ENCODE measurements at places on chromosomes 7 and 10.

GRCh38 chr7:94178230-94178629, 174.1 kb upstream of the BET1 start:
- no peak for DNase-seq

DNA sequence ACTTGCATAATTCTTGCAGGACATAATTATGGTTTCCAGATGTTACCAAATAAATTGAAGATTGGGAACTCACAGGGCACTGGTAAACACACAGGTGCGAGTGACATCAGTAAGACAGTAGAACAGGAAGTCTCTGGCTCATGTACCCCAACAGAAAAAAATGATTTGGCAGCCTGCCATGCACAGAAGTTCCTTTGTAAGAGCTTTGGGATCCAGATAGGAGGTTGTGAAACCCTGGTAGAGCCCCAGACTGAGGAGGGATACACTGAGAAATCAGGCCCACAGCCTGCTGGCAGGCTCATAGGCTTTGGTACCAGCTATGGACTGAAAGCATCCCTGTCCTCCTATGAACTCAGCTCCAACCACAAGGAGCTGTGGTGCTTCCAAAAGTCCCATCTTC, 118.0 kb downstream of the COBL start:
- DNase-seq, result no peak

DNA sequence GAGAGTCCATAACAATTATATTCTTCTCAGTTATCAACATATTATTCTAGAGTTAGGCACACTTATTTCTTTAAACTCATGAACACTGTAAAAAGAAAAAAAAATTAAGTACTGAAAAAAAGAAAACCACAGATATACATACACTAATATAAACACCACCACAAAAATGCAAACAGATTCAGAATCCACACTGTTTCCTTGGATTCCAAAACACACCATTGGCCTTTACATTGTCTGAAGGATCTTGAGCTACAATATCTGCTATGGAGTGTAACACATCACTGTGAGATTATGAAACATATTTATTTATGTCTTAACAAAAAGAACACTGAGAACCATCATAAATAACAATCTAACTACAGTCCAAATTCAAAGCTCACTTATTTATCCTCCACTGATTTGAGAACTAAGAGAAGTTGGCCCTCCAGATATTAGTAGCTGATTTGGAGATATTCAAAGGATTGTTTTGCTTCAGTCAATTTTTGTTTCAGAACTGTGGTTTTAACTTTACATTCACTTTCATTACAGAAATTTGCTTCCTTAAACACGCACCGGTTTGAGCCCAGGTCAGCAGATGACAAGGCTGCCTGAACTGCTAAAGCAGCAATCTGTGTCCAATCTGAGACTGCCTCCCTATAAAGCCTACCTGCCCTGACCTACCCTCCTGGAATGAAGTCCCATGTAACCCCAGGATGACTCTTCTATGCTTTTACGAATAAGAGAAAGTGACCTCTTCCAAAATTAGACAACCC, 47.0 kb upstream of the CDK1 start:
- DNase-seq, result no peak

GRCh38 chr10:10589540-10590303, 427.9 kb upstream of the CELF2 start:
- peak; percentile 6 for DNase-seq

- DNase-seq, result no peak
These were observed 90.5 kb upstream of the SDK1 start for GRCh38 chr7:3210531-3210930.

GRCh38 chr10:30433730-30434272, at the start of gene MAP3K8:
MAP3K8 (plus strand) TSS chr10:30434184; CDS start chr10:30438939, 4,755 bp downstream.
- DNase-seq, result peak; percentile 85

DNA sequence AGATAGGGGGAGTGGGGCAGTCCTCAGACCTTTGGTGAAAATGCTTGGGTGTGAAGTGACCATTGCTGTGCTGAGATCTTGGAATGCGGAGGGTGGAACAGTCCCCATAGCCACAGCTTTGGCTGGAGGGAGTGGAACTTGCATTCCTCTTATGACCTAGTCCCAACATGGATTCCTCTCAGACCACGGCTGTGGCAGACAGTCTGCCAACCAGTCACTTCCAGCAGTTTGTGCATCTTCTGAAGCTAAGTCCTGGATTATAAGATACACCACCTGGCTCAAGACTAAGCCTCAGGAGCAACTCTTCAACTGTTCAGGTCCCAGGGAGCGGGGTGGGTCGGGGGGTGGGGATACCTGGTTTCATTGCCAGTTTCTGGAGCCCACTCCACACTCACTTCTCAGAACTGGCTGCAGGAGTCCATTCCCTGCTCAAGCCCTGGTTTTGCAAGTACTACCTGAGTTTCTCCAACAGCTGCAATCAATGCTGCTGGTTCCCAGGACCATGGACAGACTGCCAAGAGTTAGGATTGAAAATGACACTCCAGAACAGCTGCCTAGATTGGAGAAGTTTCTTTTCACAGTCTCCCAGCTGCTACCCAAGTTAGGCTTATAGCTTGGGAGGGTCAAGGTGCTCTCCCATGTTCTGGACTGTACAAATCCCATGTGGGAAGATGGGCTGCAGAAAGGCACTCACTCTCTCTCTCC, 29.1 kb upstream of the DGKB start:
- no peak for DNase-seq

GRCh38 chr10:114626841-114627240, 31.2 kb downstream of the ABLIM1 start:
- no peak for DNase-seq

DNA sequence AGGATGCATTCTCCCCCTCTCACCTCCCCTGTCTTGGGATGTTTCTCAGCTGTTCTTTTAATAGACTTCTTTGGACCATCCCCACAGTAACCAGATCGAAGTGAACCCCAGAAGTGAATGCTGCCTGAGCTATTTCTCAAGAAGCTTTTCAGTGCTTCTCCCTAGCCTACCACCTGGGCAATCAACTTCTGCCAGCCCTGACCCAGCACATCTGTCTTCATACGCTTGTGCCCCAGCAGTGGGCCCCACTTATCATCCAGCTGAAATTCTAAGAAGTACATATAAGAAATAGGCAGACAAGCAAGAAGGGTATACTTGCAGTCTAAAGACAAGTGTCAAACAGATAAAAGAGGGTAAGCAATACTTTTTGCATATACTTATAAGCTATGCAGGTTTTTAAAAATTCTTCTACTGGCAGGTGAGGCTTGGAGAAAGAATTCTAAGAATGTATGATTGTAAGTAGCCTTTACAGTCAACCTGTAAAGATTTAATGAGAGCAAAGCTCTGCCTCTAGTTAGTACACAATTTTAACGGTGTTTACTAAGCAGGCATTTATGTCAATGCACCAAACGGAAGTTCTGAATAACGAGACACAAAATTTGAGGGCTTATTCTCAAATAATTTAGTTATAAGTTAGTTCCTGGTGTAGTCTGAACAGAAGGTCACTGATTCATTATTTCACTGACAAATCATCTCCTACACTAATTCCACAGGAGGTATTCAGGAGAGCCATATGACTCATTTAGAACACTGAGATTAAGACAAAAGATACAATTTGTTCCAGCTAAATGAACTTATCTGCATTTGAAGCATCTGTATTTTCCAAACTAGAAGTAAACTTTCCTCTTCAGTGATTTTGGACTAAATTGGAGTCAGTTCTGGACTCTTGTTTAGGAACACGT, 83.3 kb downstream of the RNLS start:
- DNase-seq, result no peak

- DNase-seq, result peak; percentile 56
These were observed 26.4 kb upstream of the KLF6 start for GRCh38 chr10:3811291-3811870.

DNA sequence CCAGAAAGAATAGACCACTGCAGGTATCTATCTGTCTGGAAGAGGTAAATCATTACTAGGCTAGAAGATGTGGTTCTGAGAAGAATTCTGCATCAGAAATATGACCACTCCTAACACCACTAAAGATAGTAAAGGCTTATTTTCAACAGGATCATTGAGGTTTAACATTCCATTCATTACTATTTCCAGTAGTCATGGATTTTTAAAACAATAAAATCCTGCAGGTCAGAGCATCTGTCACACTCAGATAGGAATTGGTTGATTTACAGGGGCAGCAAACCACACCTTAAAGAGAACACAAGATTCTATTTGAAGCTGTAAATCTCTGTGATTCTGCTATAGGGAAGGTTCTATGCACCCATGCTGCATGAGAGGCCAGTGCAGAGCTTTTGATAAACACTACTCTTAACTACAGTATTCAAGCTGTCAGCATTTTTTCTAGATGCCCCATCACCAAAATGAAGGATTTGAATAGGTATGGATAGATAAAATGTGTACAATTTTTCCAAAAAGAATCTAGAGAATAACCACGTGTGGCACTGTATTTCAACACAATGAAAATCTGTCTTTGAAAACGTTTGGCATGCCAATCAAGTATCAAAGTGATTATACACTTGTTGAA, 14.6 kb downstream of the LRRC17 start:
- DNase-seq, result no peak

DNA sequence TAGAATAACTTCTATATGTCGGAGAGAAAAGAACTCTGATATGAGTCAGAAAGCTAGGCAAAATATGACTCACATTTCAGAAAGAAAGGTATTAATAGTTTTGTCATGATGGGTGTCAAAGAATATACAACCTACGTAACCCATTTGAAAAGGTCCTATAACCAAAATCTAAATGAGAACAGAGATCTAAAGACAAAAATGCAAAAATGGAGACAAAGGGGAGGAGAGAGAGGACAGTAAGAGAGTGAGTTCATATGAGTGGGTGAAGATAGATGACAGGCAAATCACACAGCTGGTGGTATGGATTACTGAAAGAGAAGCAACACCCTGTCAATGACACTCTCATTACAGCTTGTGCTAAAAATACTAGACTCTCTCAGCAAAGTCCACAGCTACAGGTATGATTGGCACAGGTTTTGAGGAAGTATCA, 25.6 kb downstream of the ANKMY2 start:
- DNase-seq, result no peak

GRCh38 chr10:69097729-69098128, 9.8 kb downstream of the SRGN start:
- DNase-seq, result no peak

DNA sequence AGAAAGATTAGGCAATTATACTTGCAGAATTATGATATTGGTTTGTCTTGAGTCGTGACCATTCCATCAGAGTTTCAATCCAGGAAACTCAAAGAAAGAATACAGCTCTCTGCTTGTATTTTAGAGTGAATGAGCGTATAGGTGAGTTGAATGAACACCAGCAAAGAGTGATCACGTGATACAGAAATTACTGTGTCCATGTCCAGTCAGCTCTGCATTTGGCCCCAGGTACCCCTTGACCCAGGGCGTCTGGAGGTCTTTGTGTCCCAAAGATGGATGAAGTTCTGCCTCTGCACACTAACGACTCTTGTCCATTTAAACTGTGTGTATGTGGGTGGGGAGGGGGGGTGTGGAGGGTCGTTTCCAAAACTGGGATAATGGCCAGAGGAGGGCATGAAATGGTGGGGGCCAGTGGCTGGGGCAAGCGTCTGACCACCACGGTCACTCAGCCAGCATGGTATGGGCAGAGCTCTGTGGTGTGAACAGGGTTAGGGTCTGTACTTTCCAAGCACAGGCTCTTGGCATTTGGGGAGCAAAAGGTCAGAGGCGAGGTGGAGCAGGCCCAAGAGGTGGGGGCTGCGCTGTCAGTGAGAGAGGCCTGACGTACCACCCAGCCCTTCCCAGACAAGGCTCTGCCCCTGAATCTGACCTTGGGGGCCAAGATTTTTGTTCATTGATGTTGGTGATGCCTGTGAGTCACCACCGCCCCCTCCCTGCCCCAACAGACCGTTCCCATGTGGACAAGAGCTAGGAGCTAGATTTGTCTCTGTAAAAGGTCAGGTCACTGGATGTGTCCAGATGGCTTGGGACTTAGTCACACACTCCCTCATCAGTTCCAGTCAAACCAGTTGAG, 1.4 kb downstream of the PTPRE start:
- no peak for DNase-seq

GRCh38 chr7:30201161-30201666, 66.4 kb downstream of the MTURN start:
- no peak for DNase-seq

DNA sequence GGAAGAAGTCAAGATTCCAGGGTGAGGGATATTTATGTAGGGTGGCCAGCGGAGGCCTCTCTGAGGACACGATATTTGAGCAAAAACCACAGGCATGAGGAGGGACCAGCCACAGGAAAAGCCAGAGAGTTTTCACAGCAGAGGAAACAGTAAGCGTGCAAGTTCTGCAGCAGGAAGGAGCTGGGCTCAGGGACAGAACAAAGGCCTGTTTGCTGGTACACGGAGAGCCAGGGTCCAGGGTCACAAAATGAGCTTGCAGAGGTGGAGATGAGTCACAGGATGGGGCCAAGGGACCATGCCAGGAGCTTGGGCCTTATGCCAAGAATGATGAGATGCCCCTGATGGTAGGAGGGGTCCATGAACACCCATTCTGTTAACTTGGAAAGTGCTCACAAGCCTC, 283.5 kb downstream of the PLXNA4 start:
- DNase-seq, result no peak

DNA sequence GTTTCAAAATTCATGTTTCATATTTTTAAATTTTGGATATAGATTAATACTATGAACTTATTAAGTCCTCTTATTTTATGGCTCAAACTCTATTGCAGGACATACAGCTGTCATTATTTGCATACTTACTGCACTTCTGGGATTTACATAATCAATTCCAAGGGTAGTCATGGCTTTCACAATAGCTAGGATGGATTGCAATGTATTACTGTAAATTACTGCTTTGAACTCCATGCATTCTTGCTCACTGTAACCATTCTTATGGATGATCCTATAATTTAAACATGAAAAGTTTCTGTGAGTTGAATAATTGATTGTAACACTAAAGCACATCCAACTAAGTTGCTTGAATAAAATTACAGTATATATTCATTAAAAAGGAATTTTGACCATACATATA, 23.5 kb downstream of the GNAT3 start:
- DNase-seq, result no peak

- no peak for DNase-seq
These were observed 65.9 kb downstream of the DGKB start for GRCh38 chr7:14836571-14837189.

DNA sequence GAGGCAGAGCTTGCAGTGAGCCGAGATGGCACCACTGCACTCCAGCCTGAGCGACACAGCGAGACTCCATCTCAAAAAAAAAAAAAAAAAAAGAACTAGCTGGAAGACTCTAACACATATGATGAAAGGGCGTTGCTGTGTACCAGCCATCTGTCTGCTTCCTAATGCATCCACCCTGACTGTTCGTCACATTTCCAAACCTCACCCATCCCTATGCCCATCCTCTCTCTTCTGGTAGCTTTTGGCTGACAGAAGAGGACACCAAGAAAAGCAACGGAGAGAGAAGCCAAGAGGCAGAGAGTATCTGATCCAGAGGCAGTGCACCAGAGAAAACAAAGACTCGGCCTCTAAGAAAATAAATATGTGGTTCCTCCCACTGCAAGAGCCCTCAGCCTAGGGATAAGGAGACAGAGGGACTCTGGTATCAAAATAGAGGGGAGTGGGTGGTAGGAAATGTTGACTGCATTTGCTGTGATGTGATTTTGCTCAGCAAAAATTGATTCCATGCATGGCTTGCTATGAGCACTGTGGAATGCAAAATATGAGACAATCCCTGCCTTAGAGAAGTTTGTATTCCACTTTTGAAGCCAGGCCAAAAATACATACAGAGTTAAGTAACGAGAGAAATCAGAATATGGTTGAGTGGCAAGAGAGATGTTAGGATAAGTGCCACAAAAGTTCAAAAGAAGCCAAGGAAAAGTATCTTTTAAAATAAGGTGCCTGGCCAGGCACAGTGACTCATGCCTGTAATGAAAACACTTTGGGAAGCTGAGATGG, 100.8 kb upstream of the STK17A start:
- DNase-seq, result no peak

All from stimulated activated CD4-positive, alpha-beta T cell treated with anti-CD3 and anti-CD28 coated beads, Interleukin-12 subunit alpha, Interleukin-12 subunit beta, amount 100 ng/mL, for 48 hours (primary cell).